ENCODE measurements at places on chromosomes 3 and 15.
A peak's percentile ranks its signal among the peaks of the same experiment; 100 is the strongest.

GRCh38 chr3:71069797-71070196, 513.7 kb downstream of the FOXP1 start:
- no peak for DNase-seq

DNA sequence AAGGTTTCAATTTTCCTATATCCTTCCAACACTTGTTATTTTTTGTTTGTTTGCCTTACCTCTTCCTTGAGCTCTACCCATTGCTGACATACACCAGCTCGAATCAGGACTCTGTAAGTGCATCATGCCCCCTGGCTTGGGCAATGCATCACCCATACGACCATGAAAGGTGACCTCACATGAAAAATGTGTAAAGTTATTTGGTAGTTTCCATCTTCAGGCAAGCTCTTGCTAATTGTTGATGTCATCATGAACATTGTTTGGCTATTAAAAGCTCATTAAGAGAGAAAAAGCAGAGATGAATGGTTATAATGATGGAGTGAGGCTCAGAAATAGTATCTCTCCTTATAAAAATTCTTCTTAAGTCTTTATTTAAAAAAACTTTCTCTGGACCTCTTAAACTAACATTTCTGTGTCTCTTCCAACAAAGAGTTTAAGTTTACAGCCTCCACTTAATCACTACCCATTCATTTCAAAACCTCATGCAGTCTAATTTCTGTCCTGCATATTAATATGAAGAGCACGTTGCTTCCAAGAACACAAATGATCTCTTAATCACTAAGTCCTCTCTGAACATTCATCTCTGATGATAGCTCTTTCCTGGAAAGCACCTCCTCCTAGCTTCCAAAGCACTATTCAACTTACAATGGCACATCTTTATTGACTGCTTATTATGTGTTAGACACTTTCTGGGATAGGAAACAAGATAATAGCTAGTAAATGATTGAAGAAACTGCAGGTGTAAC, 236.3 kb downstream of the NFKBIZ start:
- DNase-seq = no peak

DNA sequence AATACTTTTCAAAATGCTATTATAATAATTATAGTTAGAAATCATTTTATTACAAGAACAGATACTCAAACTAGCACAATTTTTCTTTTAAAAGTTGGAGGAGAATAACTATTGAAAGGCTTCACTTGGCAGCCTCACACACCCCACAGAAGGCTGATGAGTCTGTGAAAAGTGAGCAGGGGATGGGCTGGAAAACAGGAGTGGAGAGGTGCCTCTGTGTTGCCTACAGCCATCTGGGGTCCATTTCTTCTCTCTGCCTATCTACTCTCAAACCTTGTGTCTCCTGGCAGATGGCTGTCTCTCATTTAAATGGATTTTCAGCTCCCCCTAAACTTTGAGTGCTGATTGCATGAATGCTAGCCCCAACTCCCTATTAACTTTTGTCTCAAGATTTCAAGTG, 230.8 kb downstream of the CLSTN2 start:
- no peak for DNase-seq

GRCh38 chr3:61029194-61029593, 222.1 kb downstream of the FHIT start:
- no peak for DNase-seq

DNA sequence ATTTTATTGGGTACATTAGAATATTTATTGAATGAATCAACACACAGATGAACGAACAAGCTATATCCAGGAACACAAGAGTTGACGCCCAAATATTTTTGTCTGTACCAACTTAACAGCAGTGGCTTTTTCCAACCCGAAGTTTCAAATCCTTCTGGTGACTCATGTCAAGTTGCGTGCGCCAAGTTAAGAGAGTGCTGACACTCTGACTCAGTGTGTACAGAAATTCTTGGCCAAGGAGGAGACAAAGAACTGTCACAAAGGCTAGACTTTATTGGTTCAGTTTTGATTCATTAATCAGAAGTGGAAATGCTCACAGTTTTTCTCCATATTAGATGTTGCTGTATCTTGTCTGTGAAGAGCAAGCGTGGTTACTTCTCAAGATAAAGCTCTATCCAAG, 59.6 kb upstream of the TSC22D2 start:
- DNase-seq = no peak

DNA sequence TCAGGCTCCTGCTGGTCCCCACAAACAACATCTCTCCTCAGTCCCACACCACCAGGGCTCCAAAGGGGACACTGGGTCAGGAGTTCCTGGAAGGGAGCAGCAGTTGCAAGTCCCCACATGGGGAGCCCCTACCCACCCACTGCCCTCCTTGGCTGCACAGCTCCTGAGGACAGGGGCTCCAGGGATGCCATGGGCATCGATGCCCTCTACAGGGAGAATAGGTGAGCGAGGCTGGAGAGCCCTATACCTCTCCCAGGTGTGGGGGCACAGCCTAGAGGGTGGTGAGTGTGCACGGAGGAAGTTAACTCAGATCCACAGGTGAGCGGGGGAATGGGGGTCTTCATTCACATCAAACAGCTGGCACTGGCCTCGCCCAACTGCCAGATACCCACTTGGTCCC, 141.2 kb upstream of the LINGO1 start:
- DNase-seq = no peak

DNA sequence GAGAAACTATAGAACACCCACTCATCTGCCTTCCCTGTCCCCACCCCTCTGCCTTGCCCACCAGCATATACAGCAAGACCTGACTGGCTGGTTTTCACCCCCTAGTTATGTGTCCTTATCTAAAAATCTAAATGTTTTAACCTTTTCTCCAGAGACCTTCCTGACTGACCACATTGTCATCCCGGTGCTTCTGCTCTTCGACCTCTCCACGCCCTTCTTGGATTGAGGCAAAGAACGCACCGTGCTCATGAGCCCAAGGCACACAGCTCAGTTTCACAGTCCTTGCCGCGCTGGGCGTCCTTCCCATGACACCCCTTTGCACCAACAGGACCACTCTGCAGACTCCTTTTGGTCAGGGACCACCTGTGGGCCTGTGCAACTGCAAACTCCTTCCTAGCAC, 62.7 kb downstream of the B3GNT5 start:
- DNase-seq = no peak

DNA sequence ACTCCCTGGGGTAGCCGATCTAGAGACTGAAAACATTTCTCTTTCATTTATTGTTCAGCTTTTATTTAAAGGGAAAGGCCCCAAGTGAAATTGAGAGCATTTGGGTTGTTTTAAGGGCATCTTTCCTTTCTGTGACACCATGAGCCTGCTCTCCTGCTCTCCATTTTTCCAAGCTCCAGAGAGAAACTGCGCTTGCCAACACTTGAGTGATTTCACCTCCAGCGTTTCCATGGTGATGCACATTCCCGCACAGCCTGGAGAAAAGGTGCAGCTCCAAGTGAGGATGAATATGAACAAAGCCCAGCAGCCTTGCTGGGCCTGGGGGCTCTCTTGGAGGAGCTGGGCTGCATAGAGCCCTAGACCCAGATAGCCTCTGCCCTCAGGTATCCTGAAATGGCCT, 159.2 kb upstream of the PPP2R3A start:
- DNase-seq = peak; percentile 30

- DNase-seq = no peak
These were observed 154.9 kb downstream of the KLHL25 start for GRCh38 chr15:85639752-85640381.

DNA sequence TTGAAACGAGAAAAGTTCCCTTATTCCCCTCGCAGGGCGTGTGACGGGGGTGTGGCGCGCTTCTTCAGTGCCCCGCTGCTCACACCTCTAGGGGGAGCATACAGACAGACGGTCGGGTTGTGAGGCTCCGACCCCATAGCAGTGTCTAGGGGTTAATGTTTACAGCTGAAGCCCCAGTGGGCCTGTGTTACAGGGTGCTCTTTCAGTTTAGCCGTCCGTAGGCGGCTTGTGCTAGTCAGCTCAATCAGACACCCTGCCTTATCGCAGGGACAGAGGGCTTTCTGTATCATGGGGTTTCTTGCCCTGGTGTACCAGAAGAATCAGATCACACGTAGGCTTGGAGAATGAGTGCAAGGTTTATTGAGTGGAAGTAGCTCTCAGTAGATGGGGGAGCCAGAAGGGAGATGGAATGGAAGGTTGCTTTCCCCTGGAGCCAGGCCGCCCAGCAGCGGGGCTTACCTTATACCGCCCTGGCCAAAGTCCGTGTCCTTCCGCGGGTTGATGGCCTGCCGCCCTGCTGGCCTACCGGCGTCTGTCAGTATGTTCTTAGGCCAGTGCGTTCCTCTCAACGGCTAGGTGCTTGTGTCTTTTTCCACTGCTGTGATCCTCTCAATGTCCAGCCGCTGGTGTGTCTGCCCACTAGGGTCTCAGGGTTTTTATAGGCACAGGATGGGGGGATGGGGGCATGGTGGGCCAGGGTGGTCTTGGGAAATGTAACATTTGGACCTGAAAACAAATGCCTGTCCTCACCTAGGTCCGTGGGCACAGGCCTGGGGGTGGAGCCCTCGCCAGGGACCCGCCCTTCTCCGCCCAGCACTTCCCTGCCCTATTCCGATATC, 32.2 kb upstream of the ACP3 start:
- DNase-seq = no peak

DNA sequence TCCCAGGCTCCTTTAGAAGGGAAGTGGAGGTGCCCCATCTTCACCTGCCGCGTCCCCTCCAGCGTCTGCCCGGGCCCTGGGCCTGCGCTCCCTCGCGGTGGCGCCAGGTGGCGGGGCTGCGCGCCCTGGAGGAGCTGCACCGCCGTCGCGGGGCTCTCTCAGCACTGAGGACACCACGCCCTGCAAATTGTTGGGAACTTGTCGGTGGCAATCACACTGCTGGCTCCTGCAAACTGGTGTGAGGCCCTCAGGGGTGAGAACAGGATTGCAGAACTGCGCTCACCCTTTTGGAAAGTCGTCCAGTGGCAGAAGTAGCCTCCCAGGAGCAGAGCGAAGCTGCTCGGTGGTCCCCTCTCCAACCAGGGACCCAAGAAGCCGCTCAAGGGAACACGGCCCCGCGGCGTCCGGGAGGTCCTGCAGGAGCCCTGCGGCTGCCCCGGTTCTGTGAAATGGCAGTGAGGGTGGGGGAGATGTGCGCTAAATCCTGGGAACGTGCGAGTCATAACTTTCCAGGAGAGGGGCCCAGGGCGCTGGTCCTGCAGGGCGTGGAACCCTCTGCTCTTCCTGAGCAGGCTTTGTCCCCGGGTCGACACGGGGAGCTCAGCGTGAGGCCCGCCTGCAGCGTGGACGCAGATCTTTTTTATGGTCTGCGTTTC, 995 bp upstream of the LRRK1 start:
- peak; percentile 61 for DNase-seq

- no peak for DNase-seq
These were observed 30.0 kb upstream of the GMNC start for GRCh38 chr3:190892395-190892902.

DNA sequence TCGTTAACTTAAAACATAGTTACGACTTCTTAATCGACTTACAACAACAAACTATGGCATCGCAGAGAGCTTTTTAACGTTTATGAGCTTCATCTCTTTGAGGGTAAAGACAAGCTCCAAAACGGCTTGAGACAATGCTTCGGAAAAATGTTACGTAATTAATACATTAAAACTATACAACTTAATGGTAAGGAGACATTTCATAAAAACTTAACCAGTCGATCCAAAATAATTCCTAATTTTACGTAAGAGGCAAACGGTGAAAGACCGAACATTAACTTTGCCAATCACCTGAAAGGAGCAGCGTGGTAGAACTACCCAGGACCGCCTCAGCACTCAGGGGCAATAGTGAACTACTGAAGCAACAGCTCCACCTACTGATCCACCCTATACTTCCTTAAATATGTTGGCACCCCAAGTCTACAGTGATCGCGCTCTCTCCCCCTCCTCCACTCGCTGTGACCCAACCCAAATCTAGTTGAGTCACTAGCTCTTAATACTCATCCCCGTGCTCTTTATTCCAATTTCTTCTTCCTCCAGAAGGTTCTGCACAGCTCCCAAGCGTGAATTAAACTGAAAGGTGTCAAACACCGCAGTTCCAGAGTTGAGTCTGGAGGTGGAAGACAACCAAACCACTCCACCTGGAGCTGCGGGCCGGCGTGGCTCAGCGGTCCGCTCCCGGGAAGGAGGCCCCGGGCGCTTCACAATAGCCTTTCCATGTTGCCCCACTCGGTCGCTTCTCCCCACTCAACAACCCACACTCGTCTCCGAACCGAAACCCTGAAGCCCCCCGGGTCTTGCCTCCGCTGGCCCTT, 901 bp downstream of the NAA50 start:
- peak; percentile 90 for DNase-seq

DNA sequence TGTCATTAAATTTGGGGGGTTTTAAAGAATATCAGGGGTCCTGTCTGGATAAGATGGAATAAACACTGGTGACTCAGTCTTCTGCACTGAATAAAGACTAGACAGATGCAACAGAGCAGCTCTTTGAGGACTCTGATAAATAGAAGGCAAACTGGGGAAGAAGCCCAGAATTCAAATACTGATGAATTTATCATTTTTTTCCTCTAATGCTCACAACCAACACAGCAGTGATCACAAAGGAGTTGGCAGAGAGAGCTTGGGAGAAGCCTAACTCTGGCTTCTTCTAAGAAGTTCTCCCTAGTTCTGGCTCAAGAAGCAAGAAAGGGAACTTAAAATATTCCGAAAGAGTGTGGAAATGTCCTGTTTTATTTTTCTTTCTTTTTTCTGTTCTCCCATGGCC, 597.8 kb downstream of the FGF12 start:
- no peak for DNase-seq

DNA sequence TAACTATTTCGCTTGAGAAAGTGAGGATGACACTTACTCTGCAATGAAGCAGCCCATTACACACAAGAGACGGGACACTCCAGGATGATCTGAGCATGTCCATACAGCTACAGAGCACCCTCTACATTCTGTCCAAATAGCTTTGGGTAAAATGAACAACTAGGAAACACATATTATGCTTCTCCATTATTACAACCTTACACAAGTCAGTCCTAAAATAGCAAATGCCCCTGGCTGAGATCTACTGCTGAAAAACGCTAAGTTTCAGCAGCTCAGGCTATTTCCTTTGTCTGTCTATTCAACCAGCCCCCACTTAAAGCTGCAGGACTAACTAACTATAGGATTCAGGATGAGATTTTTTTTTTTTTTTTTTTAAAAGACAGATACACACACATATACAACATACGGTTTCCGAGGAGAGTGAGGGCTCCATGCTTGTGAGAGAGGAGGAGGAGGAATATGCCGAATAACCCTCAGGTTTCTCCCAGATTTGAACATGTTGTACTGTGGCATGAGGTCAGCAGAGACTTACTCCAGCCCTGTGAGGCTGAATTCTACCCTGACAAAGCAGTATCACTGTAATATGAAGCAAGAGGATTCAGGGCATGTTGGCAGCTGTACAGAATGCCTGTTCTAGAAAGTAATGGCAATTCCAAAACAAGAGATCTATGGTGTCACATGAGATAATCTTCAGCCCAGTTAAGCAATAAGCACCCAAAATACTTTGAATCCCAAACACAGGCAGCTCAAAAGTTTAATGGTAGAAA, 117.3 kb upstream of the PLXND1 start:
- DNase-seq = no peak

GRCh38 chr15:65085990-65086679, 9.6 kb downstream of the KBTBD13 start:
- DNase-seq = no peak

All from left kidney (tissue), 8 donors.